Head of caudate nucleus (tissue), 42 donors: ENCODE measurements at places on chromosomes 5 and 9.

DNA sequence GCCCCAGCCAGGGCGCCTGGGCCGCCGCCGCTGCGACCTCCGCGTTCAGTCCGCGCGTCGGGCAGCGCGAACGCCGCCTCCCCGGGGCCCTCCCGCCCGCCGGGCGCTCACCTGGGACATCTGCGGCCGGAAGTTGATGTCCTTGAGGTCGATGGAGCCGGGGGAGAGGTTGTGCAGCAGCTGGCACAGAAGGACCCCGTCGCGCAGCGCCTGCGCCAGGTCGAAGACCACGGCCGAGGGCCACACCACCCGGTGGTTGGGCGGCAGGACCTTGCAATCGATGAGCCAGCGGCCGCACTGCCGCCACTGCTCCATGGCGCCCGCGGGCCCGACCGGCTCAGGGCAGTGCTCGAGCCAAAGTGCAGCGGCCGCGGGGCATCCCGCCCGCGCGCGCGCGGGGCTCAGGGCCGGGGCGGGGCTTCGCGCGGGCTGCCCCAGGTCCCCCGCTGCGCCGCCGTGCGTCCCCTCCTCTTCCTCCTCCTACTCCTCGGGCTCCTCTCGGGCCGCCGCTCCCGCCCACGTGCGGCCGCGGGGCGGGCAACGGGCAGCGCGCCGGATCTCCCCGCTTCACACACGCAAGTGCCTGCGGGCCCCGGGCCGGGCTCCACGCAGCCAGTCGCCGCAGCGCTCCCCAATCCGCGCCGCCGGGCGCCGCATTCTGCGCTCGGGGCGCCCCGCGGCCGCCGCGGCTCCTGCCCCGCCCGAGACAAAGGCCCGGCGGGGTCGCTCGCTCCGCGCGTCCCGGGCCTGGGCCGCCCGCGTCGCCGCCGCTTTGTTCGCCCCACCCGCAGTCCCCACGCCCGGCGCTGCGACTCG, at the start of gene VAV2:
Gene VAV2 (minus strand): TSS at position 361 of the 816 bp plus-strand sequence. CDS start 46 bp downstream, at position 315.
- DNase-seq = no peak

DNA sequence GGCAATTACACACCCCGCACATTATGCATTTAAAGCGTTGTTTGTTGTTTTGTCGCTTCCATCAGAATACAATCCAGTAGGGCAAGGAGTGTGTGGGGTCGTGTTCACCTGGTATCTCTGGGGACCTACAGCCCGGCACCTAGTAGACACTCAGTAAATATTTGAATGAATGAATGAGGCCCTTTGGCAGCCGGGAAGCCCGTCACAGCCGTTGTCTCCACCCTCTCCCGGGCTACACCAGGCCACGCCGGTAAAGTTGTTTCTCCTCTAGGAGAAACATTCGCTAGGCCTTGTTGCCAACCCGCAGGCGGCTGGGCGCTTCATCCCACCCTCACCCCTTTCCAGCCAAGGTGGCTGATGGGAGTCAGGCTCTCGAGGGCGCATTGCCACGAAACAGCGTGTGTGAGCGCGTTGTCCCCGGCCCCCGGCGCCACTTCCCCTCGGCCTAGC, 876 bp upstream of the JAK2 start:
- DNase-seq = no peak

DNA sequence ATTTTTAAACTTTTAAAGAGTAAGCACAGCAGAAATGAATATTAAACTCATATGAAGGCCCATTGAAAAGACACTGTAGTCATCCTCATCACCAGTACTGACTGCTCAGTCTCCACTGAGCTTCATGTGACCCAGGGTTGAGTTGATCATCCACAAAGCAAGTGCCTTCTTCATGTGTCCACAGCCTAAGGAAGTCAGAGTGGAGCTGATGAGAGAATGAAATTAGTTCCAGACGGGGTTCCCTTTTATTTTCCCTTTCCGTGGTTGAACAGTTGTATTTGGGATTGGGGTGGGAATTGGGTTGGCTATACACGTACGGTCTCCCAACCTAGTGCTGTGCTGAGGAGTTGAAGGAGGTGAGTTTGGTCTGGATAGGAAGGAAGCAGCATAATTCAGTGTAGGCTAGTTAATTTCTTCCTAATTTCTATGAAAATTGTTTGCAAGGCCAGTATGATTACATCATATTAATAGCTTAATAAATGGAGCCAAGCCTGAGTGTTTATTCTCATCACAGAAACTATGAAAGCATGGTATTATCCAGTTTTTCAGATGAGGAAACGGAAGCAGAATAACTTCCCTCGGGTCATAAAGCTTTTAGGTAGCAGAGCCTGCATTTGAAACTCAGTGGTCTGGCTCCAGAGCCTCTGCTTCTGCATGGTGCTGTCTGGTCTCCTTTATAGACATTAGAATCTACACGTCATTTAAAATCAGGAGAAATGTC, 103.9 kb upstream of the DMRT1 start:
- no peak for DNase-seq

GRCh38 chr5:912280-913091, 19.8 kb downstream of the TRIP13 start:
- peak; percentile 9 for DNase-seq

- DNase-seq = no peak
Measured at GRCh38 chr9:2060424-2060823, 45.3 kb downstream of the SMARCA2 start.

DNA sequence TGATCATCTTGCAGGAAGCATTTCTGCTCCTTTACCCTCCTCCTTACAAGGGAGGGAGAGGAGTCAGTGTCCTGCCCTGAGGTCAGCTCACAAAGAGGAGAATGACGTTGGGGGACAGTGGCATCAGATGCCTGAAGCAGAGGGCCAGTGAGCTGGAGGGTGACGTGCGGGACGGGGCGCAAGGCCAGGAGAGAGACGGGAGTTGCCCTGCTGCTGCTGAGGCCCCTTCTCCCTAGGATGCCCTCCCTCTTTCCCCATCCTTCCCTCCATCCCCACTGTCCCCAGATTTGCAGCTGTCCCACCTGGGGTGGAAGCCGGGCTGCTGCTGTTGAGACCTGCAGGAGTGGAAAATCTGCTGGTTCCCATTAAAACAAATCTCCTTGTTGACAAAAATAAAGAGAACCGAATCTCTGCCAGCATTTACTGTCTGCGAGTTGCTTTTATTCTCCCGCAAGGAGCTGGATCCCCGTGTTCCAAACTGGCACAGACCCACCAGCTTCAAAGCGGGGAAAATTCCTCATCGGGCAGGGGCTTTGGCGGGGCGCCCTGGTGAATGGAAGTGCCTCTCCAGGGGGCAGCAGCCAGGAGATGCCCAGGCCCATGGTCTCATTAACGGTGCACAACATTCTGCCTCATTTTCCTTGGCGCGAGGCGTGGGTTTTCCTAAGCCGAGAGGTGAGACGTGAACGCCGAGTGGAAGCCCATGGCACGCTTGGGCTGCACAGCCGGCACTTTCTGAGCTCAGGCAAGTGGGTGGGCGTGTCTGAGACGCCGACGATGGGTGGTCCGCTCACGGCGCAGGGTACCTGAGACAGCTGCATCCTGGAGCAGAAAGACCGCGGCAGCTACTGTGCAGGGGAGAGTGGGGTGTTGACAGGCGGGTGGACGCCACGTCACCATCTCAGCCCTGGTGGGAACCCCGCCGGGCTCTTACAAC, 13.9 kb upstream of the COL5A1 start:
- no peak for DNase-seq

- no peak for DNase-seq
Measured at GRCh38 chr9:138073808-138074207, 196.2 kb downstream of the CACNA1B start.

GRCh38 chr9:18297056-18297841, 176.7 kb upstream of the ADAMTSL1 start:
- DNase-seq = no peak

DNA sequence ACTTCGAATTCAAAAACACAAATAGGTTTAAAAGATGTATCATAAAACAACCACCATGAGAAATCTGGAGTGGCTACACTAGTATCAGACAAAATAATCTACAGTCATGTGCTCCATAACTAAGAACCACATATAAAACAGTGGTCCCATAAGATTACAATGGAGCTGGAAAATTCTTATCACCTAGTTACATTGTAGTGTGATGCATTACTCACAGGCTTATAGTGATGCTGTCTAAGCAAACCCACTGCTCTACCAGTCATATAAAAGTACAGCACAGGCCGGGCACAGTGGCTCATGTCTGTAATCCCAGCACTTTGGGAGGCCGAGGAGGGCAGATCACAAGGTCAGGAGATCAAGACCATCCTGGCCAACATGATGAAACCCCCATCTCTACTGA, 160.1 kb downstream of the ROR2 start:
- no peak for DNase-seq

GRCh38 chr5:42855386-42855785, 43.7 kb upstream of the SELENOP start:
- DNase-seq = no peak

DNA sequence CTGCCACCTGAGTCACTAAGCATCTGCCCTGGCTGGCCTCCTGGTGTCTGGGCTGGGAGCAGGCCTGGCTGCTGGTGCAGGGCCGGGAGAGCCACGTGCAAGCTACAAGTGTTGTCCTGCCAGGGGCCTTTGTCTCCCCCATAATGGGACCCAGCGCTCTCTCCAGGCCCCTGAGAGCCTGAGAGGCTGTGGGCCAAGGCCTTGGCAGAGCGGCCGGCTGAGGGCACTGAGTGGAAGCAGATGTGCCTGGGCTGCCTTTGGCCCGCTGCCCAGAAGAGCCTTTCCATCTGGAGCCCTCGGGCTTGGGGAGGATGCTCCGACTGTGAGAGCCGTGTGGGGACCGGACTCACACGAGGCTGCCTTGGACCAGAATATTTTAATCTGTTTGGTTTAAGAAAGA, 185.5 kb downstream of the RGS3 start:
- peak; percentile 92 for DNase-seq

DNA sequence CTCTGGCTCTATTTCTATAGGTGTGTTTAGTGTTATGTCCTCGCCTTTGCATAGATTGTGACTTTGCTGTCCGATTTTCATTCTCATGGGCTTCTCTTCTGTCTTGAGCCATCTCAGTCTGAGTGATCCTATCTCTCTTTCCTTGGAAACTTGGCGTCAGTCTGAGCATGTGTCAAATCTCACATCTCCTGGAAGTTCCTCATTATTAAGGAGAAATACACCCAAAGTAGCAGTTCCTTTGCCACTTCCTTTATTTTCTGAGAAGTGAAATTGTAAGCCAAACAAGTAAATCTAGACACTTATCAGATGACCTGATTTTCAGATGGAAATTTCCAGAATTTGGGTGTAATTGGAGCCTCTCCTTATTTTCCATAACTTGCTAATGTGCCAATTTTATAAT, 126.9 kb upstream of the ANKH start:
- DNase-seq = peak; percentile 13

GRCh38 chr5:90932052-90932699, 373.6 kb downstream of the ADGRV1 start:
- peak; percentile 82 for DNase-seq

GRCh38 chr5:55039843-55040242, 15.8 kb downstream of the GZMK start:
- no peak for DNase-seq

- no peak for DNase-seq
Measured at GRCh38 chr5:77358255-77359205, 133.6 kb downstream of the WDR41 start.

DNA sequence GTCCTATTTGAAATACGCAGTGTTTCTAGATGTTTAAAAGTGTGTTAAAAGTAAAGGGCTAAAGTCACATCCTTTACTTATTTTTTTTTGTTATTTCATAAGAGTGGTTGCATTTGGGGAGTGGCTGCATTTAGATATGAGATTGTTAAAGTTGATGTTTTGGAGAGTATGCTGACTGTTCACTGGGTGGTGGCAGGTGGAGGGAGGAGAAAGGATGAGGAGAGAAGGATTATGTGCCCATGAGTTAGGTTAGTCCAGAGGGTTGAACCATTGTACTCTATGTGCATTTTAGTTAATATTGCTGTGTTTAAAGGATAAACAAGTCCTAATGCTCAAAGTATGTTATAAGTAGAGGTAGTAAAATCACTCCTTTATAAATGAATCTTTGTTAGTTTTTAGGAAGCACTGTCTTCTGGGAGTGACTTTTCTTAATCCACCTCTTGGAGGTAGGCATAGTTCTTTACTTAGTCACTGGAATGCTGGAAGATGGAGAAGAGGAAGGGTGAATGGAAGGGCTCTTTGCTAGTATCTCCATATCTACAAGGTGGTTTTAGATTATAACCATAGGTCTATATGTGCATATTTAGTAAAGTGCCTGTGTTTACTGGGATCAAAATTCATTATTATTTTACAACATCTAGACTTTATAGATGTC, 332.3 kb downstream of the NPR3 start:
- no peak for DNase-seq

DNA sequence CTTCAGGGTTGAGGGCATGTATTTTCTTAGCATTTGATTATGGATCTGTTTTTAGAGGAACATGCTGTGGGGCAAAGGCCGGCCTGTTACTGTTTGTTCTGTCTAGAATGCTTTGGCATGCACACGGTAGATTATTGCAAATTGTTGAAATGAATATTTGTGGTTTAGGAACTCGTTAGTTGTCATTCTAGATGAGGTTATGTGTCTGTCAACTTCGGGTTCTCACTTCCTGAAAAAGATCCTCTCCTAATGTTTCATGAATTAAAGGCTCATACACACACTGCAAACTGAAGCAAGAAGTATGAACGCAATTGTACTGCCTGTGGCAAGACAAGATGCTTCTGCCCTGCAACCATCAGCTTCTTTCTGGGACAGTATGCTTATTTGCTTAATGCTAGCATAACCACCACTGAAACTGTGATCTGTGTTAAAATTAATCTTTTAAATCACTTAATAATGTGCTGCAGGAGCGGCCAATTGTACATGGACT, 99.6 kb downstream of the BASP1 start:
- DNase-seq = no peak

GRCh38 chr5:81749561-81750307, 1.2 kb downstream of the SSBP2 start:
- peak; percentile 42 for DNase-seq

GRCh38 chr5:156052656-156053055, 274.3 kb upstream of the SGCD start:
- no peak for DNase-seq

DNA sequence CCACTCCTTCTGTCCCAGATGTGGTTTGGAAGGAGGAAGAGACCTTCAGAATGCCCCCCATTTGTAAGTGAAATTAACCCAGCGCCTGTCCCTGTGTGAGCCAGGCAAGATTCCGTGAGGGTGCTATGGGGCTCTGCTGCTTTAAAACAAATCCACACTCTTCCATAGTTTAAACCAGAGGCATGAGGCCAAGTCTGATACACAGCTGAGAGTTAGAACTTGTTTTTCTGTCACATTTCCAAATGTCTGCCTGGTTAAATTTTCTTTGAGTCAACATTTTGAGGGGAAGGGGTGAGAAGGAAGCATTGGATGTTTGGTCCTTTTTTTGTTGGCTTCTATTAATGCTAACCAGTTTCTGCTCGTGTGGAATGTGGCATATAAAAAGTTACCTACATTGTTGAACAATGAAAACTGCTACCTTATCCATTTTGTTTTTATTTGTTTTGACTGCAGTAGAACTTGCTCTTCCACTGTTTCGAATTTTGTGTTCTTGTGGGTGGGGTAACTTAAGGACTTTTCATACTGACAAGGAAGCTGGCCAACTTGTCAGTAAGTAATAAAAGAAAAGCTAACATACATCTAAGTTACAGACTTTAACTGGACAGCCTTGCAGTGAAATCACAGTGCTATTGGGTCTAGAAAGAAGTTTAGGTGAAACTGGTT, 12.9 kb downstream of the RGMB start:
- no peak for DNase-seq

GRCh38 chr5:31769530-31769929, 130.6 kb downstream of the PDZD2 start:
- no peak for DNase-seq

GRCh38 chr5:76601470-76601869, 21.7 kb downstream of the F2RL2 start:
- DNase-seq = peak; percentile 14

- DNase-seq = no peak
Measured at GRCh38 chr5:128646176-128646575, 108.1 kb upstream of the FBN2 start.
